ENCODE measurements at places on chromosomes 13 and 19.

DNA sequence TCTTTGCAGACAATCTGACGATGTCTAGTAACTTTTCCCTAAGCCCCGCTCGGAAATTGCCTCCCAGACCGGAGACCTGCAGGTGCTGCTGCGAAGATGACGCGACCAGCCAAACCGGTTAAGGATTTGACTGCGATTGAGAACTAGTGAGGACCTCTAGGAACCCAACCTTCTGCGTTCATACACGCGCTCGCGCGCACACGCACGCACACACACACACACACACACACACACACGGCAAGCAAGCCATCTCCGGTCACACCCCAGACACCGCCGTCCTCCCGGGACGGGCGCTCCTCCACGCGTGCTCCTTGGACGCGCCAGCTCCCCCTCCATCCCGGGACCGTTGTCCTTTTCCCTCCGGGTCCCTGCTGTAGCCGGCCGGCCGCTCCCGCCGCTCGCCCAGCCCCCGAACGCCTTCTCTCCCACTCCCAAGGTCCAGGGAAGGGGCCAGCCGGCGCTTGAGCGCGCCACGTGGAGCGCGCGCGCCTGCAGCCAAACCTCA is 1.2 kb downstream of the TBC1D4 start:
- peak; percentile 61 for DNase-seq

GRCh38 chr19:55690109-55690768 is 15.2 kb downstream of the EPN1 start:
- DNase-seq = peak; percentile 59

DNA sequence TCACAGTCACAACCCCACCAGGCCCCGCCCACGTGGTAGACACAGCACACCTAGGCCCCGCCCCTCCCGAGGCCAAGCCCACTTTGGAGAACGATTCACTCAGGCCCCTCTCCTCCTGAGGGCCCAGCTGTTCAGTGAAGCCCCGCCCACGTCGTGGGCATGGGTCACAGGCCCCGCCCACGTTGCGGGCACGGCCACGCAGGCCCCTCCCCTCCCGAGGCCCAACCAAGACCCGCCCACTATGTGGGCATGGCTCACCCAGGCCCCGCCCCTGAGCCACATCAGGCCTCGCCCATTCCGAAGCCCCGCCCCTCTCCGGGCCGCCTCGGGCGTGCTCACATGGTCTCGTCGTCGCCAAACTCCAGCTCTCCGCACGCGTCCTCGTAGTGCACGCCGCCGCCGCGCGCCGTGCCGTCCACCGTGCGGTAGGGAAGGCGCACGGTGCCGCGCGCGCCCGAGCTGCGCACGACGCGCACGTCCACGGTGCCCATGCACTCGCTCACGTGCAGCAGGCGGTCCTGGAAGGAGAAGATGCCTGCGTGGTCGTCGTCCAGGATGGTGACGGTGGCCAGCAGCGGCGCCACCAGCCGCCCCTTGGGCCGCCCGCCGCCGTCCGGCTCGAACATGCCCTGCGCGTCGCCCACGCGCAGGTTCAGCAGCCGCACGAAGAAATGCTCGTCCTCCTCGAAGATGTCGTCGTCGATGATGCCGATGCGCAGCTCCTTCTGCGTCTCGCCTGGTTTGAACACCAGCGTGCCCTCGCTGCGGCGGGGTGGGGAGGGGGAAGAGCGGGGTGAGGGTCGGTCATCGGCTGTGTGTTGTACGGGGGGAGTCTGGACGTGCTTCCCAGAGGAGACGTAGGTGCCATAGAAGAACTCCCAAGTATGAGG is 24.0 kb downstream of the SLC8A2 start:
- DNase-seq = peak; percentile 88

DNA sequence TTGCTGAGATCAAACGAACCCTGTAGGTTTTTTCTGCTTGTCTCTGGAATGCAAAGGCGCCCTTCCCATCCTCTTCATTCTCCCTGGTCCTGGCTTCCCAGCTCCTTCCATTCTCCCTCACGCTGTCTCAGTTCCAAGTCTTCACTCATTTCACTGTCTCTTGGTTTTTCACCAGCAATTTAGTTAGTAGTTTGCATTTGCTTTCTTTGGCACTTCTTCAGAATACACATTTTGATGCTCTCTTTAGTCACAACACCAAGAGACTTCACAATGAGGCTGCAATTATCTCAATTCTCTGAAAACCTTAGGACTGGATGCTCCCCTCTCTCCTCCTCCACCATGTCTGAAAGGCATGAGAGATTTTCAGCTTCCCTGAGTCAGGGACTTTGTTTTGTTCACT is 470.7 kb downstream of the FGF14 start:
- no peak for DNase-seq

- DNase-seq = no peak
Measured at GRCh38 chr19:566844-567243, 5.6 kb upstream of the BSG start.

GRCh38 chr19:12606796-12607195 is 3.8 kb downstream of the ZNF490 start:
- DNase-seq = no peak

- no peak for DNase-seq
Measured at GRCh38 chr13:34748073-34748472, 194.0 kb upstream of the NBEA start.

GRCh38 chr13:44140888-44141724 is 232.5 kb upstream of the SERP2 start:
- no peak for DNase-seq

GRCh38 chr13:21583478-21583877 is 20.5 kb downstream of the MICU2 start:
- no peak for DNase-seq

GRCh38 chr13:33033986-33034385 is 17.8 kb downstream of the KL start:
- no peak for DNase-seq

- peak; percentile 42 for DNase-seq
Measured at GRCh38 chr19:34733266-34733745, 737 bp upstream of the ZNF181 start.

- no peak for DNase-seq
Measured at GRCh38 chr19:34841780-34842179, 68.8 kb upstream of the ZNF599 start.

DNA sequence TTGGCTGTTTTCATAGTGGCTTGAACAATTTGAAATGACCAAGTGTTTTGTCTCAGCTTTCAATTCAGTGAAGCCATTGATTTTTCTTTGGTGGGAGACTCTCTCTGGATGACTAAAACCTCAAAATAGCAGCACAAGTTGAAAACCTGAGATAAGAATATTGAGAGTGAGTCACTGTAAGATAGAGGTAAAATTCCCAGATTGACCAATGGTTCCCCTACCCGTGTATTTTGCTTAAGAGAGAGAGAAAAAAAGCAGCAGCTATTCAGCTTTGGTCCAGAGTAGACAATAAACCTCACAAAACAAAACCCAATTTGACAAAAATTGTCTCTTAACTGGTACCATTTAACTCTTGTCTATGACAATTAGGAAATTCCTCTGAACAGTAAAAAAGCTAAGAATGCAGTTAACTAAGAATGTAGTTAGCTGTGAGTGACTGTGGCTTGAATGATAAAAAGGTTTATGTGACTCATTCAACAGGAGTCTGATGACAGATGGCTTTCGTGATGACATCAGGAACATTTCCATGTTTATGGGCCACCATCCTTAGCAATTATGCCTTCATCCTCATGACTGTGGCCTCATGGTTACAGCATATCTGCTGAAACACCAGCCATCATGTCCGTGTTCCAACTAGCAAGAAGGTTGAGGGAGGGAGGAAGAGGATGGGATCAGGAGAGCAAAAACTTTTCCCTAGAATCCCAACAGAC is 356.9 kb downstream of the NDFIP2 start:
- no peak for DNase-seq

GRCh38 chr19:10256970-10257615 is 5.1 kb downstream of the MRPL4 start:
- DNase-seq = no peak

GRCh38 chr19:12907166-12907565 is 11.9 kb downstream of the SYCE2 start:
- DNase-seq = no peak

DNA sequence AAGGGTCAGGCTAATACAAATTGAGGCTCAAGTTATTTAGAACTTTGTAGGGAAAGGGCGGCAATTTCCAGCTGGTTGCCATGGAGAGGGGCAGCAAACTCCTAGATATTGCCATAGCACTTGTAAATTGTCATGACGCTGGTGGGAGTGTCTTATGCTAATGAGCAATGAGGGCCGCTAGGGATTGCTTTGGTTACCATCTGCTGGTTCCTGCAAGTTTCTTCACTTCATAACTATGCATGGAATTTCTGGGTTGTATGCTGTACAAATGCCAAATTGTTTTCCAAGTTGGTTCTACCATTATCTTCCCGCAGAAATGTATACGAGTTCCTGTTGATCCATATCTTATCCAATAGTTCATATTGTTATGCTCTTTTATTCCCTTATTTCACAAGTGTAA is 1339.4 kb downstream of the EFNB2 start:
- peak; percentile 6 for DNase-seq

DNA sequence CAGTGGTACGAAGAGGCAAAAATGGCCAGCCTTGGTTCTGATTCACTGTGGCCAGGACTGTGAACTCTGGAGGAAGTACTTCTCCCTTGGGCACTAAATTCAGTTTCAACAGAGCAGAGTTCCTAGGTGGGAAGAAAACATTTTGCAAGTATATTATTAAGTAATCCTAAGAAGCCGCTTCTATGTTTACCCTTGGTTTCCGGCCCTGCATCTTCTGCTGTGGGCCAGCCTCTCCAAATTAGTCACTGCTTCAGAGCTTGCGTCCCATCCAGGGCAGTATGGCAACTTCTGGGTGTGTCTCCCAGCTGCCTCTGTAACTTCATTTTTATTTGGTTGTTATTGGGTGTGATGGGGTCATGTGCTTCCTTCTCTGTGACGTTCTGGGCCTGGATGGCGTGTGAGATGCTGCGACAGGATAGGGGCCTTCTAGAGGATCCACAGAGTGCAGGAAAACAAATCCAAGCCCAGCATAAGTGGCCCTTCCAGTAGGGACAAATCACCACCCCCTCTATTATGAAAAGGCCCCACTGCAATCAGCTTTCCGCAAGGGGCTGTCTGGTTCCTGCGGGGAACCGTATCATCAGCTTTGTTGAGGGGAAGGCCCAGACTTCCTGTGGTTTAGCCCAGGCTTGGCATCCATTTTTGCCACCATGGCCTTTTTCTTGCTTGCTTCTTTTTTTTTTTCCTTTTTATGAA is 55.1 kb upstream of the C1QTNF9 start:
- no peak for DNase-seq

GRCh38 chr13:61052175-61052574 is 363.5 kb downstream of the PCDH20 start:
- DNase-seq = no peak

DNA sequence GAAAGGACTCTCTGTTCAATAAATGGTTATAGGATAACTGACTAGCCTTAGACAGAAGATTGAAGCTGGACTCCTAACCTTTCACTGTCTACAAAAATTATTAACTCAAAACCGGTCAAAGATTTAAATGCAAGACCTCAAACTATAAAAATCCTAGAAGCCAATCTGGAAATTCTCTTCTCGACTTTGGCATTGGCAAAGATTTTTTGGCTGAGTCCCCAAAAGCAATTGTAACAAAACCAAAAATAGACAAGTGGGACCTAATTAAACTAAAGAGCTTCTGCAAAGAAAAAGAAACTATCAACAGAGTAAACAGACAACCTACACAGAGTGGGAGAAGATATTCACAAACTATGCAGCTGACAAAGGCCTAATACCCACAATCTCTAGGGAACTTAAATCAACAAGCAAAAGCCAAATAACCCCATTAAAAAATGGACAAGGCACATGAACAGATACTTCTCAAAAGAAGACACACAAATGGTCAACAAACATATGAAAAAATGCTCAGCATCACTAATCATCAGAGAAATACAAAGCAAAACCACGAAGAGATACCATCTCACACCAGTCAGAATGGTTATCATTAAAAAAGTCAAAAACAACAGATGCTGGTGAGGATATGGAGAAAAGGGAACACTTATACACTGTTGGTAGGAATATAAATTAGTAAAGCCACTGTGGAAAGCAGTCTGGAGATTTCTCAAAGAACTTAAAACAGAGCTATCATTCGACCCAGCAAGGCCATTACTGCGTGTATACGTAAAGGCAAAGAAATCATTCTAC is 266.3 kb downstream of the DNAJC15 start:
- DNase-seq = no peak

GRCh38 chr13:45417790-45418534 is at the start of gene SLC25A30:
Gene SLC25A30 (minus strand): TSS chr13:45418373. CDS start chr13:45411425, 6,948 bp downstream.
- peak; percentile 93 for DNase-seq

DNA sequence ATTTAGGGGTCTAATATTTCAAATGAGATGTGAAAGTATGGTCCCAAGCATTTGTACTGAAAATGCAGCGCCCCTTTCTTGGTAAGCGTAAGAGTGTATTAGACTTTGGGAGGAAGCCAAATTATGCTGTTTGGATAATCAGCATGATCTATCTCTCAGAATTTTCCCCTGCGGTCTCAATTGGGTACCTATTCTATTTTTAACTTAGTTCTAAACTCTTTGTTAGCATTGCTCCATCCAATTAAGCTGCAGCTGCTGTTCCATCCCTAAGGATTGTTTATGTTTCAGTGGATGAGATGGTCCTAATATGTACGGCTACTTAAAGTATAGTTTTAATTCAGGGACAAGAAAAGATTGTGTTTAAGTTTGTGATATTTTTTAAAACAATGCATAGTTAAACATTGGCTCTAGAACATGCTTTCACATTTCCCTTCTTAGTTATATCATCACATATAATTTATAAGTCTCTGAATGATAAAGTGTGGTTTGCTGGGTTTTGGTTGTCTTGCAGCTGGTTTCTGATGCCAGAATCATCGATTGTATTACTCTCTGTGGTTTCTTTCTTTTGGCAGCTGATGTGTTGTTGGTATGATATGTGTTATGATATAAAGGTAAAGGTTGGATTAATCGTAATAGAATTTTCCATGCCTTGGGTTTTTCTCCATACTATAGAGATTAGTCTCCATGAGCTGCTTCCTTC is 15.0 kb downstream of the POLR1D start:
- no peak for DNase-seq

DNA sequence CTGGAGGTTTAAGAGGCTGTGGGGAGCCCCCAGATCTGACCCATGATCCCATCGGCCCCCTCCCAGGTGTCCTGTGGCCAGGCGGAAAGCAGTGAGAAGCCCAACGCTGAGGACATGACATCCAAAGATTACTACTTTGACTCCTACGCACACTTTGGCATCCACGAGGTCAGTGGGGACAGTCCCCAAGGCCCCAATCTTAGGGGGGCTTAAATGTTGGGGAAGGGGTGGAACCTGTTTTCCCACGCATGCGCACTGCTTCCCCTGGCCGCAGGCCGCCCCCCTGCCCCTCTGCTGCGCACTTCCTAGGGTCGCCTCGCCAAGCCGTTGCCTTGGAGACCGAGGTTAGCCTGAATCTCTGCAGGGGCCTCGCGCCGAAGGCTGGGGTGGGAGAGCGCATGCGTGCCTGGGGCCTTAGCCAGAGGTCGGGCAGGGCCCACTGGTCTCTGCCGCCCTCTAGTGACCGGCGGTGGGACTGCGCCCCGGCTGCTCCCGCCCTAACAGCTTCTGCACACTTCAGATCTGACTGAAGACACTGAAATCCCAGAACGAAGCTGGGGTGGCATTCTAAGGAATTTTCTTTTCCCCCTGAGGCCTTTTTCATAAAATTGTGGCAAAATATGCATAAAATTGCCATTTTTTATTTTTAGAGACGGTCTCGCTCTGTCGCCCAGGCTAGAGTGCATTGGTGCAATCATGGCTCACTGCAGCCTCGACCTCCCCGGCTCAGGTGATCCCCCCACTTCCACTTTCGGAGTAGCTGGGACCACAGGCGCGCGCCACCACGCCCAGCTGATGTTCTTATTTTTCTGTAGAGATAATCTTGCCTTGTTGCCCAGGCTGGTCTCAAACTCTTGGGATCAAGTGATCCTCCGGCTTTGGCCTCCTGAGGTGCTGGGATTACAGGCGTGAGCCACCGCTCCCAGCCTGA is 3.6 kb downstream of the PRMT1 start:
- peak; percentile 100 for DNase-seq

All from nephron progenitor cell (in vitro differentiated cells).